Cerebellar cortex (tissue), 1 donor: ENCODE measurements at places on chromosomes 13 and 19.

DNA sequence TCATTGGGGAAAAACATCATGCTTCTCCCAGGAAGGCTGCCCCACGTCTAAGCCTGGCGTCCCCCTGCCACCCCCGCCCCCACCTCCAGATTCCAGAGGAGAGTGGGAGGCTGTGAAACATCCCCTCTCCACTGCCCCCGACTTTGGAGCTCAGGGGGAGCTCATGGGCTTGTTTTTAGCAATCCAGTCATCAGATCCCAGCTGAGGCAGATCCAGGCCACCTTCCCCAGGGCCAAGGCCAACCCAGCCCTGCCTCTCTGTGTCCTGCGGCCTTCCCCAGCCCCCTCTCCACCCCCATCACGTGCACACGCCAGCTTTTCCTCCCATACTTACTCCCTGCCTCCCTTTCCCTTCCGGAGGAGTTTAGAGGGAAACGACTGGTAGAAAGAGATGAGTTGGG is 38.8 kb downstream of the SHISA2 start:
- no peak for DNase-seq

DNA sequence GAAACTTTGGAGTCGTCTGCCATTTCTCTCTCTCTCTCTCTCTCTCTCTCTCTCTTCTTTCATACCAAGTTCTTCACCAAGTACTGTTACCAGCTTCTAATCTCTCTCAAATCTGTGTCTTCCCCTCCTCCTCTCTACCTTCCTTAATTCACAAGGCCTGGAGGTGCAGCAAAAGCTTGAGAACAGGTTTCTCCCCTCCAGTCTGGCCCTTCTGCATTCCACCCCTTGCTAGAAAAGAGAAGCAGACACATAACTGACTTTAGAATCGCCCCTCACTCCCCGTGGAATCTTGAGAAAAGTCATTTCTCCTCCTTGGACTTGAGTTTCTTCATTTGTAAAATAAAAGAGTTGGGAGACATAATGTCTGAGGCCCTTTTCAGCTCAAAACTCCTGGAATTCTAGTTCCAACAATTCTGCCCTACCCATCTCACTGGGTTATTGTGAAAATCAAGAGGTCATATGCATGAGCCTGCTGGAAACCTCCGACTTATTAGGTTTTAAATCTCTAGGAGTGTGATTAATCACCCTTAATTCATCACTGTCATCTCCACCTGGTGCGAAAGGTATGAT is 20.4 kb downstream of the AMER2 start:
- DNase-seq: no peak

DNA sequence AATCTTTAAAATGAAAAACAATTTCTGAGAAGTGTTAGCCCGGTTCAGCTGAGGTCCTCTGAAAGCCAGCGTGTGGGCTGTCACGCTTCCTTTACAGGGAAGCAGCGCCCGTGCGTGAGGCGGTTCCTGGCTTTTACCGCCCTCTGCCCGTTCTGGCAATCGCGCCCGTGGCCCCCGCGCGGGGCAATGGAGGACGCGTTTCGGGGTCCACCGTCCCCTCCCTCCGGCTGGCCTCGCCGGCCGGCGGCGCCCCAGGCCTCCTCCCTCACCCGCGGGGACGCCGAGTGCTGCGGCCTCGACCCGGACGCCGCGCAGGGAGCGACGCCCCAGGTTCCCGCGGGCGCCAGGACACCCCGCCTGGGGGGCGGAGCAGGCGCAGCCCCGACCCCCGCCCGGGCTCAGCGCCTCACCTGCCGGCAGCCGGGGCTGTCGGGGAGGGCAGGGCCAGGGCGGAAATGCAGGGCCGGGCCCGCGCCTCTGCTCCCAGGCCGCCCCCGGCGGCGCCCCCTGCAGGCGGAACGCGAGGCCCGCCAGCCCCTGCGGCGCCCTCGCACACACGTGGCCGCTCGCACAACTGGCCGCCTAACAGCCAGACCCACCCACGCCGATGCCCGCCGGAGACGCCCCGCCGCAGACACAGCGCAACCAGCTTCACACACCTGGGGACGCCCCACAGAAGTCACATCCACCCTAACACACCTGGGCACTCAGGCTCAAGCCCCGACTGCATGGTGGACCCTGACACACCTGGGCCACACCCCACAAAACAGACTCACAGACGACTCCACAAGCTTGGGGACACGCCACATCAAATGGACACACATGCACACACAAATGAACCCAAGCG is at the start of gene GGACT:
TSS of gene GGACT (minus strand) at position 459 of the 847 bp plus-strand sequence. CDS start 56,198 bp downstream, outside the sequence.
- DNase-seq: peak; percentile 47

DNA sequence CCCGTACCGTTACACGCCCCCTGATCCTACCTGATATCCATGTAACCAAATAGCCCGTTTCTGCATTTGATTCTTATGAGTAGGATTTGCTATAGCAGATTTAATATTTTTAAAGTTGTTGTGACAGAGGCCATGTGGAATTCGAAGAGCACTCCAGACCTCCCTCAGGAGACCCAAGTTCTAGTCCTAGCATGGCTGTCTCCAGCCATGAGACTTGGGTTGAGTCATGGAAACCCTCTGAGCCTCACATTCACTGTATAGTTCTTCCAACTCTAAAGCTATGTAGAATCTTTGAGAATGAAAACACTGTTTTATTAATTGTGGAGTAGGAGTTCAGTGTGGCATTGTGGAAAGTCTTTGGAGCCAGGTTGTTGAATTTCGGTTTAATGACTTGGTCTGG is 8.0 kb upstream of the GPR183 start:
- DNase-seq: no peak

- no peak for DNase-seq
Observed at GRCh38 chr13:52903320-52903719, 54.9 kb upstream of the PCDH8 start.

DNA sequence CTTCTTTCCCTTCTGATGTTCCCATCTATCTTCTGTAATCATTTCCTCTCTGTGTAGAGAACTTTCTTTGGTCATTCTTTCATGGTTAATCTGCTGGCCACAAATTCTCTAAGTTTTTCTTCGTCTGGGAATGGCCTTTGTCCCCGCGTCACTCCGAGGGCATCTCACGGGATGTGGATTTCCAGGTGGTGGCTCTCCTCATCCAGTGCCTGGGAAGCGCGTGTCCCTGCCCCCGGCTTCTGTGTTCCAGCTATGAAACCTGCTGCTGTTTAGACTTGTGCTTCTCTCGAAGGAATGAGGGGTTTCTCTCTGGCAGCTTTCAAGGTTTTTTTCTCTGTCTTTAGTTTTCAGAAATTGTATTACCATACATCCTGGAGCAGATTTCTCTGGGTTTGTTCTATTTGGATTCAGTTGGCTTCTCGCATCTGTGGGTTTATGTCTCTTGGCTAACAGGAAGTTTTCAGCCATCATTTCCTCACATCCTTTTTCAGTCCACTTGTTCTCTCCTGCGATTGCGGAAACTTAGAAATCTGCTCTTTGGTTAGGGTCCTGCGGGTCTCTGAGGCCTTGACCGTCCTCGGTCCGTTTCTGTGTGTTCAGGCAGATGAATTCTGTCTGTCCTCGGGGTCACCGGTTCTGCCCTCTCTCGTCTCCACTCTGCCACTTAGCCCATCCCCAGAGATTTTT is 36.9 kb upstream of the DCUN1D2 start:
- DNase-seq: peak; percentile 16

- no peak for DNase-seq
Observed at GRCh38 chr19:4064496-4065260, 2.0 kb downstream of the ZBTB7A start.

- DNase-seq: no peak
Observed at GRCh38 chr19:56978023-56978565, 137.6 kb upstream of the PEG3 start.

DNA sequence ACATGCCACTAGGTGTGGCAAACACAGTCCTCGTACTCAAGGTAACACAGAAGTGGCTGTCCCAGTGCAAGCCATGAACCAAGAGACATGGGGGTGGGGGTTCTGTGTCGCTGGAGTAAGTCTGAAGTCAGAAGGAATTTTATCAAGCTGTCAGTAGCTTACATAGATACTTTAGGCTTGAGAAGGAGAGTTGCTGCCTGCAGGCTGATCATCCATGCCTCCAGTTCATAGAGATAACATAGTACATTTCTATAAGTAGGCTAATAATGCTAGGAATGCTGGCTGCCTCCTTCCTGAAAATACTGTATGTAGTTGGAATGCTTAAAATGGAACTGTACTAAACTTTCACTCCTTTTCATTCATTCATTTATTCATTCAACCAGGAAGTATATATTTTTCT is 70.1 kb downstream of the CAB39L start:
- no peak for DNase-seq

- DNase-seq: no peak
Observed at GRCh38 chr13:113850722-113851479, 13.0 kb downstream of the GAS6 start.

GRCh38 chr13:31064636-31065035 is 97.1 kb downstream of the HSPH1 start:
- DNase-seq: no peak

GRCh38 chr13:102675115-102675514 is 19.7 kb downstream of the METTL21C start:
- DNase-seq: no peak

GRCh38 chr19:49473868-49474541 is at the start of gene FLT3LG:
Gene FLT3LG (plus strand): TSS chr19:49474215. CDS start chr19:49474640, 425 bp downstream.
- no peak for DNase-seq

DNA sequence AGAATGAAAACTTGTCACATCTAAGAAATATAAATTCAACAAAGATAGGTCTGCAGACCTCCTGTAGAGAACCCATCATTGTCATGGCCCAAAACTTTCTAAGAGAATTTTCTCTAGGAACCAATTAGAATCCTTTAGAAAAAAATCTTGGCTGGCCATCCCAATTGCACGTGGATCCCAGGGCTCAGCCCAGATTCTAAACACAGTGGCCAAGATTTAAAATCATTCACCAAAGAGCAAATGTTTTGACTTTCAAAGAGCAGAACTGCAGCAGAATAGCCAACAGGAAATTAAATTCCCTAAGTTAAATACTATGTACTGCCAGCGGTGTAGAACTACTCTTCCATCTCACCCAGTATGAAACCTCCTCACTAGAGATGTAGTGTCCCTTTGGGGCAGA is 21.3 kb downstream of the IPO5 start:
- DNase-seq: no peak

DNA sequence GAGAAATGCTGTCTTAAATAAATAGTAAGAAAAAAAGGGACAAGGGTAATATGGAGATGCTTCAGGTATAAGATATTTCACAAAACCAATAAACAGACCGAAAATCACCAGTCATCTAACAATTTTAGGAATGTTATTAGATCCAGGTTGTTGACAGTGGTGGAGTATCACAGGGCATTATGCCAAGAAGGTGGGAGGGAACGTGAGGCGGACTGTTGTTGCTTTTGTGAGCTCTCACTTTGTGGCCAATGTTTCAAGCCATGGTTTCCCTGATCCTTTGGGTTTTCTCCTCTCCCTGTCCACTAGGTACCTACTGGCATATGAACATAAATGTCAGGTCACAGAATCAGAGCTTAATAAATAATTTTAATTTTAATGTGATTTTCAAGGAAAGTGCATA is 790.3 kb upstream of the SLITRK1 start:
- DNase-seq: no peak

- DNase-seq: no peak
Observed at GRCh38 chr13:92873029-92873428, 353.6 kb upstream of the GPC6 start.

- DNase-seq: no peak
Observed at GRCh38 chr19:19563348-19563848, 25.3 kb downstream of the CILP2 start.

DNA sequence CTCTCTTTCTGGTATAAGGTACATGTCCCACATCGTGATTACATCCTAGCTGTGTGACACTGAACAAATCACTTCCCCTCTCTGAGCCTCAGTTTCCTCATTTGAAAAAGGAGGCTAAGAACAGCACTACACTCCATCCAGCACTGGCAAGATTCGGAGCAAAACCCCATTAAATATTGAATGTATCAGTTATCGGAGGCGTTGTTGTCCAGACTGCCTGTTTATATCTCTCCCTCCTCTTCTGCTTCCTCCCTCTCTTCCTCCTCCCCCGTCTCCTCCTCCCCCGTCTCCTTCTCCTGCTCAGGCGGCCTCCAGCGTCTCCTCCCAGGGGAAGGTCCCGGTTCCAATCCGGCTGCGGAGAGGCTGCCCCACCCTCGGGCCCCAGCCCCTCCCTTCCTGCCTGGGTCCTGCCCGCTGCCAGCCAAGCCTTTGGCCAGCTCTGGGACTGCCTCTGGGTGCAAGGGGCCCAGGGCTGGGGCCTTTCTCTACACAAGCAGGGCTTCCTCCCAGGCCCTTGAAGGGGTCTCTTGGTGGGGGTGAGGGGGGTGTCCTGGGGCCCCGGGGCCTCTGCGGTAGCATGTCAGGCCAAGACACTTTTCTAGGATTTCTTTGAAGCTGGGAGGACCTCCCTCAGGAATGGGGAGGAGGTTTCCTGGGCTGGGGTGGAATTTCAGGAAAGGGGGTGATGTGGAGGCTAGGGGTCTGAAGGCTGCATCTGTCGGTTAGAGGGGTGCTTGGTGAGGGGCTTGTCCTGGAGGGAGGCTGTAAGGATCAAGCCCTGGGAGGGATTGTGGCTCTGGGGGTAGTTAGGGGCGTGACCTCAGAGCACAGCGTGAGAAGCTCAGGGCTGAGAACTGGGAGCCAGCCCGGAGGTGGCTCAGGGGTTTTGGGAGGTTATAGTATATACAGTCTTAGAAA is 1.9 kb downstream of the RRAS start:
- peak; percentile 54 for DNase-seq

GRCh38 chr19:50328224-50328872 is 829 bp downstream of the KCNC3 start:
- peak; percentile 20 for DNase-seq

GRCh38 chr13:59210543-59210942 is 953.2 kb downstream of the DIAPH3 start:
- DNase-seq: no peak

- DNase-seq: no peak
Observed at GRCh38 chr13:36601186-36601585, 72.6 kb upstream of the SERTM1 start.

DNA sequence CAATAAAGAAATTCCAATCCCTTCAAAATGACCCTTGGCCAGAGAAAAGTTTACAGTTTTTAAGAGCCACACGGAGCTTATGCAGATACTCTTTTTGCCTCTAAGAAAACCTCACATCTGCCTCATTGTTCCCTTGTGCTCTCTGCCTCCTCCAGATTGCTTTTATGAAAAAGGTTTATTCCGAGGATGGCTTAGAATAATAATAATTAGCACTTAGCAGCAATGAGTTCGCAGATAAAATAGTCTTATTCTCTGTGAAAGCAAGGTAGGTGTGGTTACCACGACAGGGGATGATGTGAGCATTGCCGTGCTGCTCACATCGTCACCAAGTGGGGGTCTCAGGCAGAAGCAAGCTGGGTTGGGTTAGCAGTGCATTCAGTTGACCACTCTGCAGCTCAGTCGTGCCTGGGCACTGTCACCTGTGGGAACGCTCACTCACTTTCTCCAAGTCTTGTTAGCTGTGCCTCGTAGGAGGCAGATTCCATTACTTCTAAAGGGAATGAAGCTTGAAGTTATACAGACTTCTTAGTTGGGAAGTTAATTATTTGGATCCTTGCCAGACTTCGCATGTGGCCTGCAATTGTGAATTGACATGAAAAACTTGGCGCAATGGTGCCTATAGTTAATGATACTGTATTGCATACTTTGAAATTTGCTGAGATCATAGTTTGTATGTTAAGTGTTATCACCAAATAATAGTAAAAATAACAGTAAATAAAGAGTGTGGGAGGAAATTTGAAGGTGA is 157.2 kb downstream of the MYO16 start:
- DNase-seq: no peak
